CMK (cell line): ENCODE measurements at places on chromosomes 3 and 15.

DNA sequence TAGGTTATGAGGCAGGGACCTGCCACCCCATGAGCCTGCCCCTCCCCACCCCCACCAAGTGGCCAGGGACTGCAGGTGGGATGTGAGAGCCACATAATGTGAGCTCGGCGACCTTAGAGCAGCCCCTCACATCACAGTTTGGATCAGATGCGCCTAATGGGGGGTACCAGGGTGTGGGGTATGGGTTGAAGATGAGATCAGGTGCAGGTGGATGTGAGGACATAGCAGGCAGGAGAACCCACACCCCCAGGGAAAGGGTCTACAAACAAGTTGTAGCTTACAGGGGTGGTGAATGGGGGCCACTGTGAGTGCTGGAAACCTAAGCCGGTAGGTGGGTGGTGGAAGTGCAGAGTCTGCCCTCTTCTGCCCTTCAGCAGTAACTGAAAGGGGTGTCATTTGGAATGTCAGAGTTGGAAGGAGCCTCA, 94.0 kb downstream of the CORO2B start:
- no peak for DNase-seq

DNA sequence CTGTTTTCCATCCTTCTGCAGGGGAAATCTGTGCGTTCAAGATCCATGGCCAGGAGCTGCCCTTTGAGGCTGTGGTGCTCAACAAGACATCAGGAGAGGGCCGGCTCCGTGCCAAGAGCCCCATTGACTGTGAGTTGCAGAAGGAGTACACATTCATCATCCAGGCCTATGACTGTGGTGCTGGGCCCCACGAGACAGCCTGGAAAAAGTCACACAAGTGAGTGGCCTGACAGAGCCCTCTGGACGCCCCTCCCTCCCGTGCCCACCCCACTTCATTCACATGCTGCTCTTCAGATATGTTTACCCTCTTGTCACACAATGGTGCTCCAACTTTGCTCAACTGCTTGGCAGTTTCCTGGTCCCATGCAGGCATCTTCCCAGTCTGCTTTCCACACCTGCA, 274.3 kb upstream of the TRIM42 start:
- no peak for DNase-seq

- no peak for DNase-seq
These were observed 83.3 kb upstream of the KCNH8 start for GRCh38 chr3:19065027-19065426.

DNA sequence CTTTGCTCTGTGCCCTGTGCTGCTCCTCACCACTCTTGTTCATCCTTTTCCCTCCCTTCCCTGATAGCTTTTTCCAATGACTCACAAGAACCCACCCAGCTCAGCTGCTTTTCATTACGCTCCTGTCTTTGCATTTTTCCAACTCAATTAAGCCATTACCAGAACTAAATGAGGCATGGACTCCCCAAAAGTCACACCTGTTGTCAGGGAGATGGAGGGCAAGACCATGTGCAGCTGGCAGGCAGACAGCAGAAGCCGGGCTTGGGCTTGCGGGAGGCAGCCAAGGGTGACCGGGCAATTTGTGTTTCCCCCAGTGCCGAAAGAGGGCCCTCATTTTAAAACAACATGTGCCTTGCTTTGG, 64.3 kb downstream of the CASR start:
- DNase-seq = no peak

- DNase-seq = no peak
These were observed 531.4 kb downstream of the FOXP1 start for GRCh38 chr3:71051893-71052687.
